ENCODE measurements at places on chromosomes 3 and 15.

DNA sequence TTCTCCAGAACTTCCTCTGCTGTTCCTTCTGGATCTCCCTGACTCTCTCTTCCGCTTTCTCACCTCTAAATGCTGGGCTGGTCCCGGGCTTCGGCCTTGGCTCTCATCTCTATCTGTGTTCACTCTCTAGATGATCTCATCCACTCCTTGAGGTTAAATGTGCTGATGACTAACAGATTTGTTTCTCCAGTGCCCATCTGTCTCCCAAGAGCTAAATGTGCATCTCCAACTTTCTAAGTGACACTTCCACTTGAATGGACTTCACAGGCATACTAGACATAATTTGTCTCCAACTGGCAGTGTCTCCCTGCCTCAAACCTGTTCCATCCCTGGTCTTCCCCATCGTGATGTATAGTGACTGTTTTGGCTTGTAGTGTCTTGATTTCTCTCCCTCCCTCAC is 95.3 kb downstream of the ITPR1 start:
- DNase-seq, result no peak

GRCh38 chr3:158717576-158717975 is 14.7 kb downstream of the RARRES1 start:
- no peak for DNase-seq

GRCh38 chr3:189632242-189632641 is 1.1 kb downstream of the TP63 start:
- DNase-seq, result no peak

- DNase-seq, result no peak
These were observed 59.3 kb downstream of the C3orf85 start for GRCh38 chr3:109195815-109196214.

DNA sequence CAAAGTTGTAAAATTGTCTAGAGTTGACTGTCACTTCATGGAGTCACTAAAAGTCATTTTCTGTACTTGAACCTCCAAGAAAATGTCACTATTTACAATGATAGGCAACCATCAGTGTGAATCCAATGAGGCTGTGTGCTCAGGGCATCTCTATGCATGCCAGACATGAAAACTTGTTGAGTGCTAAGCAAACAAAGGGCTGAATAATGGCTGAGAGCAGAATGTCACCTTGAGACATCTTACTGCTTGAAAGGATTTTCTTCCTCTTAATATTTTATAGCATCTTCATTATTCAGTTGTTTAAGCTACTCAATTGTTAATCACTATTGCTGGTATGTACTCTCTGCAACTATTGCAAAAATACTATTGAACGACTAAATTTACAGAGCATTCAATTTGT is 184.7 kb downstream of the PLCH1 start:
- DNase-seq, result no peak

DNA sequence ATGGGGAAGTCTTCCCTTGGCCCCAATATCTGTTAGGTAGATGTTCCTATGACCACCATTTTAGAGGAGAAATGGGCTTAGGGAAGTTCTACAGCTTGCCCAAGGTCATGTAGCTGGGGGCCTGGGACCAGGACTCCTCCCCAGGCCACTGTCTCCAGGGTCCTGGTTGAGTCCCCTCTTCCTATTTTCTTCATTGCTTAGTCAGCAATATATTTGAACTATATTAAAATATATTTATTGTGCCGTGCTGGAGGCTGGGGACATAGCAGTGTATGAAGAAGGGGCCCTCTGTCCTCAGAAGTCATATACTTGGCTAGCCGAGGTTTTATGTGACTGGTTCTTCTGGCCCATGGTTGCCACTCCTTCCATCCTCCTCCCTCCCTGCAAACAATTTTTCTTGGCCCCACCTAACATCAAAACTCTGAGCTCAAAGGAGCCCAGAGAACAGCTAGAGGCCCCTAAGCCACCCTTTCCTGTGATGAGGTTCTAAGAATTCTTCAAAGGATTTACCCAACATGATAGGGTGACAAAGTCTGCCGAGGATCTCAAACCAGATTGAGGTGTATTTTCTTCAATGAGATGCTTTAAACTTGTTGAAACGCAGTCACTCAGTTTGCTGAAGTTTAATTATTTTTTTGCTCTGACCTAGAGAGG is 121.2 kb upstream of the RASGRP1 start:
- no peak for DNase-seq

DNA sequence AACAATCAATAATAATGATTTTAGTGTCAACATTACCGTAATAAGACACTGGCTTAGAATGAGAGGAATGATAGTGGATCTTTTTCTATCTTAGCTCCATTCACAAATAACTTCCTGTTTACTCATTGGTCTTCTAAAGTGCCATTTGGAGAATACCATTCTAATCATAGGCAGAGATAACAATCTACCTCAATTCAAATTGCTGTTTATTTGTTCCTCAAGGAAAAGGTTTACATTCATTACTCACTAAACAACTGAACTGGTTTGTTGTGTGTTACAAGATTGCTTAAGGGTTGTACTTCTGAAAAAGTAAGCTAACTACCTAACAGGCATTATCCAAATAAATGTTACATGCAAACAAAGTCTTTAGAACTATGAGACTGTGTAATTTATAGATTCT is 8.1 kb upstream of the PCOLCE2 start:
- DNase-seq, result no peak

- DNase-seq, result peak; percentile 83
These were observed 136.8 kb upstream of the CCDC54 start for GRCh38 chr3:107240183-107241091.

DNA sequence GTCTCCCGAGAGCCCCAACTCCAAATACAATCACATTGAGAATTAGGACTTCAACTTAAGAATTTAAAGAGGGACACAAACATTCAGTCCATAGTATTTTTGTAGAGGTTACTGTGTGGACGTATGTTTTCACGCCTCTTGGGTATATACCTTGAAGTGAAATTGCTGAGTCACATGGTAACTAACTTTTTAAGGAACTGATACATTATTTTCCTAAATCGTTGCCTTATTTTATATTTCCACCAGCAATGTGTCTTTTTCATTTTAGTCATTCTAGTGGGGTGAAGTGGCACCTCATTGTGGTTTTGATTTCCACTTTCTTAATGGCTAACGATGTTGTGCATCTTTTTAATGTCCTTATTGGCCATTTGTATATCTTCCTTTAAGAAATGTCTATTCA is 11.8 kb downstream of the PARP15 start:
- DNase-seq, result no peak

DNA sequence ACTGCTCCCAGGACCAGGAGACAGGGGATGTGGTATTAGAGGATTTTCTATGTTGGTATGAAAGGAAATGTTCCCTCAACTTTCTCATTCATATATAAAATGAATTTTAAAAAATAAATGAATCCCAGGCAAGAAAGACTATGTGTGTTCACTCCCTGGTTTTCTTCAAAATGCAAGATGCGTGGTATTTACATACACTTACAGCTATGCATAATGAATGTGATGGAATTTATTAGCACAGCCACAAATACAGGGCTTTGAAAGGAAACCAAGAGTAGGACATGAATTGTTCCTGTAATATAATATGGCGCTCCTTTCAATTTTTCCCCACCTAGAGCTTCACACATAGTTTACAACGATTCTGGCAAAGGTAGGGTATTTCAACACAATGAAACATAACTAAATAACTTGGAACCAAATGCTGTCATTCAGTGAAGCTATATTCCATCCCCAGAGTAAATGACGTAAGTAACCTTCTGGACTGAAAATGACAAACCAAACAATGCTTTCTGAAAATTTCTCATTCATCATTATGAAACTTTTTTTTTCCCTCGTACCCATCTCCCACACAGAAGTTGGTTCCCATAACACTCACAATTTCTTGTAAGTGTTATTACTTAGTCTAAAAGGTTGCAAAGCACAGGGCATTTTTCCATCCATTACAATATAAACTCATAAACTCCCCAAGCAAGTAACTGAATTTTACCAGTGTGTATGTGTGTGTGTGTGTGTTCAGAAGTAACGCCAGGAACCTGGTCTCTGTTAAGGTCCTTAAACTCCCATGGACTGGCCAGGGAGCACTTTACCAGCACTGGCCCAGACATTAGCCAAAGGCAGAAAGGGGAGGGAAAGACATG is 41.8 kb downstream of the CBLB start:
- peak; percentile 27 for DNase-seq

DNA sequence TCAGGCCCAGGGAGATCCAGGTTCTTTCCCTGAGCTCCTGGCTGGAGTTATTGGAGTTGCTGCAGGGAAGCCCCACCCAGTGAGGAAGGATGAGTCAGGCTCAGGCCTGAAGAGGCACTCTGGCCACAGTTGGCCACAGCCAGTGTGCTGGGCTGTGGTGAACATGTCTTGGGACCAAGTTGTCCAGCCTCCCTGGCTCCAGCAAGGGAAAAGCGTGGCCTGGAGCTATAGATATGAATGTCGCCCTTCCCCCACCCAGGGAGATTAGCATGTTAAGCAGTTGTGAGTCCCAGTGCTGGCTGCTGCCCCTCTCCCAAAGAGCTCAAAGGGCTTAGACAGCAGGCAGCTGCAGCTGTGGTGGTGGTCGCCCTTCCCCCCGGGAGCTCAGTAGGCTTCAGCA is 963.2 kb downstream of the ROBO2 start:
- no peak for DNase-seq

GRCh38 chr3:140913728-140914127 is 27.9 kb upstream of the SLC25A36 start:
- DNase-seq, result no peak

GRCh38 chr3:23948761-23949160 is 3.7 kb downstream of the NR1D2 start:
- no peak for DNase-seq

DNA sequence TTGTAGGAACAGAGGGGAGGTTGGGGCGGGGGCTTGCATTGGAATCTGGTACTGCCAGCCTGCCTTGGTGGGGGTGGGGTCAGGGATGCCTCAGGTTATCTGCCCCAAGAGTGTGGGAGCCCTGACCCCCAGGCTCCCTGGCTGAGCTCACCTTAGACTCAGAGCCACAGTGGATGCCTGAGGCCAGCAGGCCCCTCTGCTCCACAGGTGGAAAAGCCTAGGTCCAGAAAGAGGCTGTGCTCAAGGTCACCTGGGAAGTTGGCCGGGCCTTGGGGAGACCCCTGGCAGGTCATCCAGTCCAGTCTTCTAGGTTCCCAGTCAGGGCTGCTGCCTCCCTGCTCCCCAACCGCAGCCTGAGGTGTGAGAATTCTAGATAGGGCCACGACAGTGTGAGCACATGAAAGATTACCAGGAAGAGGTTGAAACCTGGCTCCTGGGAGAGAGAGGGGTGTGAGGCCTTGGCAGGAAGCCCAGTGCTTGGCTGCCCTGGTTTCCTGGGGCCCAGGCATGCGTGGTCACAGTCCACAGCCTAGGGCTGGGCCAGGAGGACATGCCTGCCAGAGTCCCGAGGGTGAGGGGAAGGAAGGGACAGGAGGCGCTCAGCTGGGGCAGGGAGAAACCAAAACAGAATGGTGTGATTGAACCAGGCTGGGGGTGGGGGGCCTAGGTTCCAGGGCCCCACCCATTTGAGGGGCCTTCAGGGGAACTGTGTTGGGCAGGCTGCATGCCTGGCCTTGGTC is 4.9 kb downstream of the HDAC11 start:
- DNase-seq, result peak; percentile 14

DNA sequence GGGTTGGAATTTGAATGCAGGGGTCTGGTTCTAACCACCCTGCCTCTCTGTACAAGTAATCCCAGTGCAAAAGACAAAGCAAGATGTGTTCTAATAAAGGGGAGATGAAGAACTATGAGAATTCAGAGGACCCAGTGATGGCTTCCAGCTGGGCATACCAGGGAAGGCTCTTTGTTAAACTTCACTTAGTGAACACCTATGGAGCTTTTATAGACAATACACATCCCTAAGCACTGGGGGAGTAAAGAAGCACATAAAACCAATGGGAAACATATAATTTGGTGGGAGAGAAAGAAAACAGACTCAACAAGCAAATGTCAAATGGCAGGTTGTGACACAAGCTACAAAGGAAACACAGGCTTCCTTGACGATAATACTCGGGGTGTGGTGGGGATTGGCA is 47.9 kb upstream of the RNU6-1 start:
- no peak for DNase-seq

DNA sequence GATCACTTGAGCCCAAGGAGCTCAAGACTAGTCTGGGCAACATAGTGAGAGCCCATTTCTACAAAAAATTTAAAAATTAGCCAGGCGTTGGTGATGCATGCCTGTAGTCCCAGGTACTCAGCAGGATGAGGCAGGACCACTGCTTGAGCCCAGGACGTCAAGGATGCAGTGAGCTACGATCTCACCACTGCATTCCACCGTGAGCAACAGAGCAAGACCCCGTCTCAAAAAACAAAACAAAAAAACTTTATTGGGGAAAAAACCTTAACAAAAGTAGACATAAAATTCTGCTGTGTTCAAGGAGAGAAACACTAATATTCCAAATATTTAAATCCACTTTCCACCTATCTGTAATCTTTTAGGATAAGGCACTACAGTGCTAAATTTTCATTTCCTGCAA is 20.8 kb downstream of the SETD2 start:
- DNase-seq, result no peak

DNA sequence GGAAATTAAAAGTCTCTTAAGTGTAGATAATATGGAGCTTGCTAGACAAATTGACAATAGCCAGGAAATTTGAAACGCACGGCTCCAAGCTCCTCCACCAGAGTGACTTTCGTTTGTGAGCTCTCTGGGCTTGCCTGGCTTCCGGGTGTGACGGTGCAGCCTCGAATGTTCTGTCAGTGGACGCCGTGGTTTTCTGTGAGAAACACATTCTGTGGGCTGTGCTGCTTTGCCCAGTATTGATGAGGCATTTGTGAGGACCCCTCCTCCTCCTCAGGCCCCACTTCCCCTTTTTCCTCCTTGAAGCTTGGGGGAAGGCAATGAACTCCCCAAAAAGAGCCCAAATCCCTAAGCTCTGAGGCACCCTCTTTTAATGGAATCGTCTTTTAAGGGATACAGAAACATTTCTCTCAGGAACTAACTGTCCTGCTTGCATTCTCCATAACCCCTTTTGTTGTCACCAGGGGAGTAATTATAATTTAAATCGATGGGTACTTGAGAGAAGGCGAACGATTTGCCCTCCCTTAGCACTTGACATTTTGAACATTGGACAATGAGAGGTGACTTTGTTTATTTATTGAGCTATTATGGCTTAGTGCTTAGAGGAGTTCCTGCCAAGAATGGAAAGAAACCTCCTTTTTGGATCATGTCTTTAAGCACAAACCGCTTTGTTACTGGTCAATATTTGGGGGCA is 40.8 kb downstream of the POLR2M start:
- peak; percentile 10 for DNase-seq

- no peak for DNase-seq
These were observed 3.4 kb upstream of the RARB start for GRCh38 chr3:25424614-25425013.

Measured in stimulated activated CD4-positive, alpha-beta T cell treated with anti-CD3 and anti-CD28 coated beads, Interleukin-15, amount 100 ng/mL, for 24 hours (primary cell).